ENCODE measurements at places on chromosomes 4 and X. TPM values are rescaled to one million over a fixed set of nuclear protein-coding genes. Genes with fewer than 3 reads are reported as not detected.

CT45A10 gene
- not detected for total RNA-seq

GRCh38 chrX:17590892-17591740 is 146.2 kb upstream of the SCML1 start:
- peak; percentile 26 for DNase-seq

DNA sequence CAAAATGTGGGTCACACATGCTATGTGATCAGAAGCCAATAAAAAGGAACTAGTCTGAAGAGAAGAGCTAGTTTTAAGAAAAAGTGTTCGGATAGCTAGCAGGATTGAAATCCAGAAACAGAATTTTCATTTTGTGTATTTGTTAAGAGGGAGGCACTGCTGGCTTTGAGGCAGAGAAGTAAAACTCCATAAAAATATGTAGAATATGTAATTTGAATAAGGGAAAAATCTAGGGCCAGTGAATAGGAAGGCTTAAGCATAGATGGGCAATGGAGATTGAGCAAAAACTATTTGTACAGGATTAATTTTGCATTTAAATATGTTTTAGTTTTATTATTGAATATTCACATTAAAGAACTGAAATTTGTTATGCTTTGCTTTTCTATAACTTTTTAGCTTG is 399.9 kb upstream of the PITX2 start:
- no peak for DNase-seq

DNA sequence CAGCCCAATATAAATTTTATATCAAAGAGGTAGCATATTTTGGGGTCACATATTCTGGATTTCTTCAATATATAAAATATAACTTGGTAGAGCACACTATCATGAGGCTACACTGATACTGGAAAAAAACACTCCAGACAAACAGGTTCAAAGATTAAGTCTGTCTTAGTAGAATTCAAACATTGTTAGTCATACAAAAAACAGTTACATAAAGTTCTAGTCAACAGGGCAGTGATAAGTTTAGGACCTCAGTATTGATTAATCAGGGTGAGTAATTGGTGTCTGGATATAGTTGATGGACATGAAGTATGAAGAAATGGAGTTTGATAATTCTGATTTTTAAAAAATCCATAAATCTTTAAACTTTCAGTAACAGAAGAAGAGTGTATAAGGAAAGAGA is 1291.3 kb downstream of the FSTL5 start:
- DNase-seq, result no peak

DNA sequence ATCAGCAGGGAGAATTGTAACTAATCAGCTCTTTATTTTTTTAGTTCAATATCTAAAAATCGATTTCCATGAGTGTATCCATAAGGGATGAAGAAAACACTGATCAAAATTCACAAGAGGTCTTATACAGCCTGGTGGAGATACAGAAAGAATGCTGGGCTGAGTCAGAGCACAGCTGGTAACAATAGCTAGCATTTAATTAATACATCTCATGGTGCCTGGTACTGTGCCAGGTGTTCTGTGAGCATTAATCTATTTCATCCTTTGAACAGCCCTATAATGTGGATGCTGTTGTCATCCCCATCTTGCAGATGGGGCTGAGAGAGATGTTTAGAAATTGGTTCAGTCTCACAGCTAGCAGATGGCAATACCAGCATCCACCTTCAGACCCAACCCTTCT is 250.9 kb upstream of the RPS6KA3 start:
- no peak for DNase-seq

- DNase-seq, result no peak
Measured at GRCh38 chr4:17058536-17058915, 160.1 kb upstream of the LDB2 start.

DNA sequence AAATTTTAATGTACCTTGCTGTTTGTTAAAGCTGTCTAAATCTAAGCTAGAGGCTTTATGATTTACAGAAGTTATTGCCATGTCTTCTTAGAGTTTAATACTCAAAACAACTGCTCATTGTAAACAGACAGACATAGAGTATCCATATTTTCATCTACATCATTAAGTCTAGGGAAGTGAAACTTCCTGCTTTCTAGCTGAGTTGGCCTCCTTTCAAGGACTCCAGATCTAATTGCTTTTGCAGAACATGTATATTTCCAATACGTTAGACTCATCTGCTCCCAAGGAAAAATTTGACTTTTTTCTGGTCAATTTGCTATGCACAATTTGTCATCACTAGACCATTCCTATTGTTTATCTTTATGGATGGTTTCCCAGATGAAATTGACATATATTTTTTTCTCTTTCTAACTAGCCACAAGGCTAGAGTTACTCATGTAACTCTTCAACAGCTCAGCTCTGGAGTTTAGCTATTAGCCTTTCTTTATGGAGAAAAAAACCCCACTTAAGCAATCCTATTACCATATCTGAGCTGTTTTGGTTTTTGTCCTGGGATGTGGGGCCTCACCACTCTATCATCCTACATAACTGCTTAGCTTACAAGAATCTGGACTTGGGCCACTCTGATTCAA is 122.9 kb downstream of the PPA2 start:
- no peak for DNase-seq

TMEM31 gene
- total RNA-seq, result not detected

TAF7L gene
- total RNA-seq, result 1.2 TPM

PNMA6A gene
- total RNA-seq, result 0.53 TPM

DNA sequence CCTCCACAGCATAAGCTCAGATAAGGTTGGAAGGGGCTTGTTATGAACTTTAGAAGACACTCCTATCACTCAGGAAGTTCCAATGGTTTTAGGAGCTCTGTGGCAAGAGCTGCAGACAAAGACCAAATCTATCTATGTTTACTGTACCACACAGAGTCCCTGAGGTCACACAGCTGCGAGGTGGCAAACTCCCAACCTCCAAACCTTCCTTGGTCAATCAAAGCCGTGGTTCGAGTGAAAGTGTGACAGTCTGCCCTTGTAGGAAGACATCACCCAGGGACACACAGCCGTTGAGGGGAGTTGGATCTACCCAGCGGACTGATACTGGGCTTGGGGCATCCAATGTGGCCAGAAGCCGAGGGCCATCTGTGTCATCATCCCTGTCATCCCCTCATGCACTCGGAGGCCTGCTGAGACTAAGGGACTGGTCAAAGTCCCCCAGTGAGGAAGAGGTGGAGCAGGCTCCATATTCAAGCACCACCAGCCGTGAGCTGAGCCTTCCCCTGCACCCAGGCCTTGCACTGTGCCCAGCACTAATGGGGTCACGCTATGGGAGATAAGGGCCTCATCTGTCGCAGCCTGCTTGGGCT is 26.8 kb downstream of the MAN2B2 start:
- DNase-seq, result no peak

DNA sequence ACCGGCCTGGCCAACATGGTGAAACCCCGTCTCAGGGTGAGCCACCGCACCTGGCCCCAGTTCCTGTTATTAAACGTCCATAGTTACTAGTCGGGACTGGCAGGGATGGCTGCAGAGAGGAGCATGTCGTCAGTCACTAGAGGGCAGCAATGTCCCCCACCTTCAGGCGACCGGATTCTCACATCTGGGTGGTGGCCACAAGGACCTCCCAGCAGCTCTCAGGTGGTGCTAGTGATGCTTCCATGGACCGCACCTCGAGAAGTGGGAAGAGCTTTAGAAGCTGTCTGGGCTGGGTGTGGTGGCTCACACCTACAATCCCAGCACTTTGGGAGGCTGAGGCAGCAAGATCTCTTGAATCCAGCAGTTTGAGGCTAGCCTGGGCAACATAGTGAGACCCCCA is 13.3 kb upstream of the IL3RA start:
- no peak for DNase-seq

DNA sequence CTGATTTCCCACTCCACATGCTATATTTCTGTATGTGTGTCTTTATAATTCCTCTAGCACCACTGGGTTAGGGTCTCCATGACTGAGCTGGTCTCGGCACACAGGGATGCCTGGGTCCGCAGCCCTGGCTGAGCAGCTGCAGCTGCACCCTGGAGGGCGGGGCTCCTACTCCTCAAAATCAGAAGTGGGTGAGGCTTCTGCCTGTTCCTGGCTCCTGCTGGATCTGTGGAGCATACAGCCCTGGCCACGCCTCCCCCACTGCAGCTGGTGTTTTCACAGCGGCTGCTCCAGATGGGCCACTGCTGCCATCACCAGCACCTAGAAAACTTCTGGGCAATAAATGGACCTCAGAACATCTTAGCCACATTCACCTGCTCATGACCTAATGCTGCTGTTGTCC is 30.9 kb downstream of the SPCS3 start:
- no peak for DNase-seq

VSIG1 gene
- 0.71 TPM for total RNA-seq

TMEM154 gene
- 9.1 TPM for total RNA-seq

- DNase-seq, result peak; percentile 65
Measured at GRCh38 chr4:88533937-88534750, 10.6 kb upstream of the PYURF start.

WNK3 gene
- total RNA-seq, result 2.3 TPM

GRCh38 chr4:91032725-91033445 is 905.7 kb downstream of the CCSER1 start:
- DNase-seq, result no peak

- DNase-seq, result no peak
Measured at GRCh38 chr4:60617731-60618130, 582.4 kb upstream of the ADGRL3 start.

- no peak for DNase-seq
Measured at GRCh38 chrX:125654501-125654900, 334.8 kb downstream of the TEX13C start.

GRCh38 chrX:72635930-72636329 is 63.3 kb upstream of the HDAC8 start:
- no peak for DNase-seq

PCDH11X gene
- total RNA-seq, result not detected

DNA sequence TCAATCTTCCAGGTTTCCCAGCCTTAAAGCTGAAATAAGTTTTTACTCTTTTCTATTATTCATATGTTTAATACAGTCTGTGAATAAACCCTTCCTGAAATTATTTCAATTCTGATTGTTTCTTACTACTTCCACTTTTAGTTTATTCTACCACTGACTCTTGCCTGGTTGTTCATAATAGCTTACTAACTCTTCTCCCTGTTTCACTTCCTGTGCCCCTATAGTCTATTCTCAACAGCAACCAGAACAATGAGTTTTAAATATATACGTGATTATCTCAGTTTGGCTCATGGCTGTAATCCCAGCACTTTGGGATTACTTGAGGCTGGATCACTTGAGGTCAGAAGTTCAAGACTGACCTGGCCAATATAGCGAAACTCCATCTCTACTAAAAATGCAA is 408.0 kb upstream of the SPOCK3 start:
- DNase-seq, result no peak

DNA sequence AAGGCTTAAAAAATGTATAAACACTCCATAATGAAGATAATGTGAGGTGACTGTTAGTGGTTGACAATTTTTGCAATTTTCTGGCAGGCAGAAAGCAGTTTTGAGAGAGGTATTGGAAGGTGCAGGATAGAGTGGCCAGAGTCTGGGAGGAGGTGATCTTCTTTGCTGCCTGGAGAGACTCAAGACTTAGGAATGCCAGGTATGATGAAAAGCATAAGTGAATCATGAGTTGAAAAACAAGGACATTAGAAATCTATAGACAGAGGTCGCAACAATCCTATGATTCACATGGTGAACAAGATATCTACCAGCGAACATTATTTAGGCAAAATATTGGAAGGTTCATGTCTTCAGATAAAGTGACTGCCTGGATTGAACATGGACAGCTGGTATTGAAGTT is 118.5 kb downstream of the CFAP299 start:
- DNase-seq, result no peak

YY2 gene
- total RNA-seq, result 1.1 TPM

GRCh38 chr4:78645853-78646757 is 94.5 kb downstream of the ANXA3 start:
- peak; percentile 85 for DNase-seq

ZNF674 gene
- total RNA-seq, result 4.3 TPM

- no peak for DNase-seq
Measured at GRCh38 chrX:42237956-42238355, 314.6 kb upstream of the CASK start.

- DNase-seq, result no peak
Measured at GRCh38 chr4:118417325-118417724, 64.5 kb upstream of the PRSS12 start.

HTR2C gene
- not detected for total RNA-seq

DNA sequence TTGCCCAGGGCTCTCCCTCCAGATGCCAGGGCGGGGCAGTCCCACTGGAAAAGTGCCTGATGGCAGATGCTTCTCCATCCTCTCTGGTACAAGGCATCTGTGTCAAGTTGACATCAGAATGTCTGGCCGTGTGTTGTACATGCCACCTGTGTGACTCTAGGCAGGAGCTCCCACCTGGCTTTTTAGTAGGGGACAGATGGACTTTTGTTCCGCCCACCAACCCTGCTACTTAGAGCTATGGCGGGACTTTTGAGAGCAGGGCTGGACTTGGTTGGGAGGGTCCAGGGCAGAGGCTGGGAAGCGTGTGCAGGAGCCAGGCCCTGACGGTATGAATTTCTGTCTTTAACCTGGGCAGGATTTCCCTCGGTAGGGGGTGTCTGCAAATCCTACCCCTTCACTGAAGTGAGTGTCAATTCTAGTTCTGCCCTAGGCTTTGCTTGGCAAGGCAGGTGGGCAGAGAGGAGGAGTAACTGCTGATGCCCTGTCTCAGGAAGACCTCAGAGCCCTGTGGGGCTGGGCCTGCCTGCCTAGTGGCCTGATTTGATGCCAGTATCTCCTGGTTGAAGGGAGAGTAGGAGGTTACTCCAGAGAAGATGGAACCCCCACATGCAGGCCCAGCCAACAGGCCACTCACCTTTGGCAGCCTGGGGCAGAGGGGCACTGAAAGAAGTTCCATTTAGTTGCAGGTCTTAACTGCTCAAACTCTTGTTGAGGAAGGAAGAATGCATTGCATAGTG is 99.1 kb downstream of the PJA1 start:
- no peak for DNase-seq

XAGE2 gene
- not detected for total RNA-seq

DNA sequence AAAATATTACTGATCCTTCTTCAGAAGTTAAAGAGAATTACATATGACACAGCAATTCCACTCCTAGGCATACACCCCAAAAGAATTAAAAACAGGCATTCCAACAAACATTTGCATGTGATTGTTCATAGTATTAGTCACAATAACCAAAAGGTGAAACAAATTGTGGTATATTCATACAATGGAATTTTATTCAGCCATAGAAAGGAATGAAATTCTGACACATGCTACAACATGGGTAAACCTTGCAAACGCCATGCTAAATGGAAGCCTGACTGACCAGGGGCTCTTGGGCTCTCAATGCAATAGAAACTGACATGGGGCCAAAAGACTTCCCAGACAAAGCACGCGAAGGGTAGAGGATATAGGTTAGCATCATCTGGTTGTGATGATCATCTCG is 62.1 kb upstream of the S100G start:
- DNase-seq, result no peak

CYLC1 gene
- total RNA-seq, result not detected

- no peak for DNase-seq
Measured at GRCh38 chr4:115424852-115425251, 311.4 kb upstream of the NDST4 start.

HHIP gene
- total RNA-seq, result 217 TPM

DNA sequence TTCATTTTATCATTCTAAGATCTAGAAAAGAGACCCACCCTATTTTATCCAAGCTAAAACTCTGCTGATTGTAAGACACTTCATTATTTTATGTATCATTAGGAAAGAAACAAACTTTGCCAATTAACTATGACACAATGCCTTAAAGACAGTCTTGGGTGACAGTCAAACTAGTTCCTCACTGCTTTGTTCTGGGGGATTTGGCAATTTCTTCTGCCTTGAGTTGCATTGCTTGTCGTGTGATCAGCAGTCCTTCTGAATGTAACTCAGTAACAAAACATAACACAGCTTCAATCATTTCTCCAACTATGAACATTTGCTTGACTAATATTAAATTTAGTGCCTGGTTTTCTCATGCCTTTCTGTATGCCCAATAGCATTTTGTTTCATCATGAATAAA is 577.9 kb upstream of the DIPK2B start:
- no peak for DNase-seq
